Stimulated activated naive CD4-positive, alpha-beta T cell treated with Interleukin-2 at 50 U/mL for 16 hours (primary cell): ENCODE measurements at places on chromosomes 16 and 17.

DNA sequence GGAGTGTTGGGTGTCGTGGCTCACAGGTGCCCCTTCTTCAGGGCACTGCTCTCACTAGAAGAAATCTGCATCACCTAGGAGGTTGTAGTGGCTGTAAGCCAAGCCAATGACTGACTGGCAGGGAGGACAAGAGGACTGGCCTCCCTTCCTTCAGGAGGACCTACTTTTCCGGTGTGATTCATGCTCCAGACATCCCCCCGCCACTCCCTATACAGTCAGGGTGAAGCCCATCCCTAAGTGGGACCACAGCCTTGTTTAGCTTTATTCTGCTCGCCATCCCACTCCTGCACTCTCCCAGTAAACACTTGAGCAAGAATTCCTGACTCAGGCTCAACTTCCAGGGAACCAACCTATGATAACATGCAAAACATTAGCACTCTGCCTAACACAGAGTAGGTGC, 67.0 kb downstream of the PLCG2 start:
- no peak for DNase-seq

GRCh38 chr16:55083052-55083451, 152.4 kb downstream of the IRX5 start:
- DNase-seq: no peak

DNA sequence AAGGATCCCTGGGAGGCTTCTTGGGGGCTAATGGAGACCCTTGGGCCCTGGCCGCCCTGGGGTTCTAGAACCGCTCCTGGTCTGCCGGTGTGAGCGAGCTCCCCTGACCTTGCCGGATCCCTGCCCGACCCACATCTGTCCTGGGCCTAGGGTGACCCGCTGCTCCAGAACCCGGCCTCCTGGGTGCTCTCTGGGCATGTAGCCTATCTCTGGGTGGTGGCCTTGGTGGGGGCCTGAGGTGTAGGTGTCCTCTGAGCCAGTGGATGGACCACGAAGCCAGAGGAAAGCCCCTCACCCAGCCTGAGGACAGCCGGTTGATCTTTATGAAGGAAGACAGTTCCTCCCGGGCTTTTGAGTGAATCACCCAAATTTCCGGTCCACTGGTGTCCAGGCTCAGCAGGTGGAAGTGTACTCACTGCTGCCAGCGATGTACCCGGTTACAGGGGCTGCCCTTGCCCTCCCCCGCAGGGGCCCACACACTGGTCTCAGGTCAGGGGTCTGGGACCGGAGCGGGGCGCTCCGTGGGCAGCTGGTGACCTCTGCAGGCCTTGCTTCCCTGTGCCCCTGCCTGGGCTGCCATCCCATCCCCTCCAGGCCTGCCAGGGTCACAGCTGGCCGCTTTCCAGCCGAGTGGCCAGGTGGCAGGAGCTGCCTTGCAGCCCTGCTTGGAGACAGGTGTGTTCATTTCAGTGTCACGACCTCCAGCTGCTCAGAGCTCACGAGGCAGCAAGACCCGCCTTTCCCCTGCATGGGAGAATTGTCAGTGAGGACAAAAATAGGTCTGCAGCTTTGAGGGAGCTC, 10.5 kb upstream of the GSE1 start:
- no peak for DNase-seq

GRCh38 chr17:55275894-55276804, 11.4 kb downstream of the HLF start:
- no peak for DNase-seq

DNA sequence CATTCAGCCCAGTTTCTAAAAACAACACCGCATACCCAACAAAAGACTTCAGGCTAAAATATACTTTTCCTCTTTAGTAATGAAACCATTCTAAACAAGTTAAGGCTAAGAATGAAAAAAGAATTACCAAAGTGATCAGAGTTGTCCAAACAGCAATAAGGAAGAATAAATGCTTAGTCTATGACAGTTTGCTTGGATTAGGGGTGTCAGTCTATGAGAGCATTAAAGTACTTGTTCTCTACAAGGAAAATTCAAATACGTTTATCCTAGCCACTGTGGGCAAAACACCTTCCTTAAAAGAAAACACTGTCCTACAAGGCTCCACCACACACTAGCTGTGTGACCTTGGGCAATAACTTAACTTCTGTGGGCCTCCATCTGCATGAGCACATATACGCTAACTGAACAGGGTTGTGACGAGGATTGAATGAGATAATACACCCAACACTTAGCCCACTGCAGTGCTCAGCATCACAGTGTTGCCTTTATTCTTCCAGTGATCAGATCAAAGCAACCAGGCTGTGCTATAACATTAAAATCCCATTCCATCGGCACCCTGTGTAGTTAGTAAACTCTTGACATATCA, 53.6 kb downstream of the TEX2 start:
- no peak for DNase-seq

DNA sequence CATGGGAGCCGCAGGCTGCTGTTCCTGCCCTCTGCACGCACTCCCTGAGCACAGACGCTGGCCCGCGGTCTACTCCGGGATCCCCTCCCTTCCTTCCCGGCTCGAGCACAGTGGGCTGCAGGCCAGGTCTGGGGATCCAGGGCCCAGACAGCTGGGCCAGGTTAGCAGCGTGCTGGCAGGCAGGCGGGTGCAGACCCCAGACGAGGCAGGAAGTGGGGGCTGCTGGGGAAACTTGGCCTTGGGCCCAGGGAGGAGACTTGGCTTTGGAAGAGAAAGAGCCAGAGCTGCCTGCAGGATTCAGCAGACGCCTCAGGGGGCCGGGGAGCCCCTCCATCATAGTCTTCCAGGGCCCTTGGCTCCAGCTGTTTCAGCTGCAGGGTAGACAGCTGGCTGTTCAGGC, 30.2 kb upstream of the ABCC3 start:
- DNase-seq: no peak

DNA sequence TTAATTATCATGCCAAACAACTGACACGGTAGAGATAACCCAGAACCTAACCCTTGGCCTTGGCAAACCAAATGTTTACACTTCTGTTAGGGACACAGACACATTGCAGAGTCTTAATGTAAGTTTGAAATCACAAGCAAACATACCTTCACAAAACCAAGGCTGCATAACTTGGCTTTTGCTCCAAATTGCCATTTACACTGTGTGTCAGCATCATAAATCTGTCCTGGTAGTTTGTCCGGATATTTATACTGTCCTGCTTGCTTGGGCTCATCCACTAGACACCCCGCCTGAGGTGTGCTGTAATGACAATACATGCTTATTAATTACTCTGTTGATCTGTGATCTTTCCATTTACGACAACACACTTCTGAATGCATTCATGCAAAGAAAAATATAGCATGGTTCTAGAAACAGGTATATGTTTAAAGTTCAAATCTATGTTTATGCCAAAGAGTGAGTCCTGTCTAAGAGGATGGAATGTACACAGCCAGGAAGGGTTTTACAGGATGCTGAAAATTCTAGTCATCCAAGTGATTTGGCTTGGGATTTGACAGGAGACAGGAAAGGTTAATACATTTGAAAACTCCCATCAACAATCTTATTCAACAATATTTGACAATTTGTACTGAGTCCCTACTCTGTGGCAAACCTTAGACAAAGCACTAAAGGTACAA, 81.1 kb downstream of the ADAMTS18 start:
- no peak for DNase-seq

- DNase-seq: no peak
Observed at GRCh38 chr16:70390774-70391173, 44.1 kb downstream of the DDX19A start.

DNA sequence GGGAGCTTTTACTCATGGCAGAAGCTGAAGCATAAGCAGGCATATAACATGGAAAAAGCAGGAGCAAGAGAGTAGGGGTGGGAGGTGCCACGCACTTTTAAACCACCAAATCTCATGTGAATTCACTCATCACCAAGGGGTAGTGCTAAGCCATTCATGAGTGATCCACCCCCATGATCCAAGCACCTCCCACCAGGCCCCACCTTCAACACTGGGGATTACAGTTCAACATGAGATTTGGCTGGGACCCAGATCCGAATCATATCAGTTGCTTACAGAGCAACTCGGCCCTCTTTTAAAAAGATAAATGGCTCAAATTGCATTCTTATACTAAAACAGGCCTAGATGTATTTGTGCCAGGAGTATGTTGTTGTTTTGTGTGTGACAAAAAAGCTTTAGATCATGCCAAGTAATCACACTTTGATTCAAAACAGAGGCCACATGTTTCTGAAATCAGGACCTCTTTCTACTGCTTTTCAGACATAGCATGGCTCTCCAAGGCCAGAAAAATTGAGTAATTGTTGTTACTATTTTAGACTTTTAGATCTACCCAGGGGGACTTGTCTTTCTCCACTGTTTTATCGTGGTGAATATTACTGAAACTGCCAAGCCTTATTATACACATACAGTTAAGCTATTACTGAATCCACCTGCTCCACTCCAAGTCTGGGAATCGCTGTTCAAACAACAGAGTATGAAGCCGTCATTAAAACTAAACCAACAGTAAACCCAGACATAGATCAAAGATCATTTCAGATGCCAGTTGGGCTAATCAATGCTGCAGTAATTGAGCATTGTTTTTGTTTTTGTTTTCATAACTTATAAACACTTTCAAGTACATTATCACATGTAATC, 163.3 kb downstream of the KCNJ2 start:
- DNase-seq: no peak

GRCh38 chr16:31377210-31377903, 15.8 kb upstream of the ITGAD start:
- DNase-seq: no peak
